ENCODE measurements at places on chromosomes 5 and 9.

- no peak for DNase-seq
Observed at GRCh38 chr9:125524583-125525355, 182.2 kb downstream of the MAPKAP1 start.

DNA sequence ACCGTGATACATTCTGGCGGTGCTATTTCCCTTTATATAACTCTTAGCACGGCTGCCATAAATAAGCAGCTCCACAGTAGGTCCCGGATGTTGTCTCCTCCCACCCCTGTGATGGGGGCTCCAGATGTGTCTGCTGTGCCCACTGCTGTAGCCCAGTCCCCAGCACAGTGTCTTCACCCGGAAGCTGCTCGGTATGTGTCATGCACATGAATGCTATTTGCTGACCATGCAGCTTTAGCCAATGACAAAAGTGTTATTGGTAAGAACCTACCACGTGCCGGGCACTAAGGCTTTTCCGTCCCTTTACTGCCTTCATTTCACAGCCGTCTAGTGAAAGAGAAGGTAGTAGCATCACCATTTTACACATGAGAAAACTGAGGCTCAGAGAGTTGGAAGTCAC lies 20.2 kb downstream of the HRH2 start:
- DNase-seq: no peak

DNA sequence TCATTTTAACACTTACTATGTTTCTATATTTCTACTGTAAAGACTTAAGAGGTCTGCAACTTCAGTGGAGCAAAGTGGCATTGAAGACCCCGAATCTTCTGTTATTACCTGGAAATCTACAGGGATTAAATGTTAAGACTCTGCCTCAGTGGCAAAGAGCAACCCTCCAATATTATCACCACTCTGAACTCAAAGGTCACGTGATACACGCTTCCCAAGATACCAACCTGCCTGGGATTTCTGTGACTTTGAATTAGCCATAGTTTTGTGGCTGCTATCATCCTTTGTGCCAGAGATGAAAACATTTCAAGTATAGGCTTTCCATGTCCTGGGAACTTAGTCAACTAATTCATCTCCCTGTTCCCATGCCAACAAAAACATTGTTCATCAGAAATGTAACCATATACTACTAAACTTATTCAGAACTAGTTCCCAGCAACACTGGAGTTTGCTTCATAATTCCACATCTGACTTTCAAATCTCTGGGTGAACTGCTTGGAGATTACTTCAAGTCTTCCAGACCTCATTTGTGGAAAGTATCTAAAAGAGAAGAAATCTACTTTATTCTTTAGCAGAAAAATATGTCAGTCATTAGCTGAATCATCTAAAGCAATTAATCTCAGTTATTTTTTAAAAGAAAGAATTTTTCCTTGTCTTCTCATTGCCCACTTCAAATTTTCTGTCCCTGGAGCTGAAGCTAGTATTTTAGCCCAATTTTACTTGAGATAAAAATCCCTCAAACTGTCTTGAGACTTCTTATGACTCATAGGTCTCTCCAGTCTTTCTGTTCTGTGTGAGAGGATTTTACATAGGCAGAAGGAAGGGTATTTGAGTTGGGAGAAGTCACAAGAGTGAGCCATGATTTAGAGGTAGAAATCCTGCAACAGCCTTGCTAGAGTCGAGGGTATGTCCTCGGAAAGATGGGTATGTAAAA lies 83.0 kb downstream of the ZNF462 start:
- no peak for DNase-seq

DNA sequence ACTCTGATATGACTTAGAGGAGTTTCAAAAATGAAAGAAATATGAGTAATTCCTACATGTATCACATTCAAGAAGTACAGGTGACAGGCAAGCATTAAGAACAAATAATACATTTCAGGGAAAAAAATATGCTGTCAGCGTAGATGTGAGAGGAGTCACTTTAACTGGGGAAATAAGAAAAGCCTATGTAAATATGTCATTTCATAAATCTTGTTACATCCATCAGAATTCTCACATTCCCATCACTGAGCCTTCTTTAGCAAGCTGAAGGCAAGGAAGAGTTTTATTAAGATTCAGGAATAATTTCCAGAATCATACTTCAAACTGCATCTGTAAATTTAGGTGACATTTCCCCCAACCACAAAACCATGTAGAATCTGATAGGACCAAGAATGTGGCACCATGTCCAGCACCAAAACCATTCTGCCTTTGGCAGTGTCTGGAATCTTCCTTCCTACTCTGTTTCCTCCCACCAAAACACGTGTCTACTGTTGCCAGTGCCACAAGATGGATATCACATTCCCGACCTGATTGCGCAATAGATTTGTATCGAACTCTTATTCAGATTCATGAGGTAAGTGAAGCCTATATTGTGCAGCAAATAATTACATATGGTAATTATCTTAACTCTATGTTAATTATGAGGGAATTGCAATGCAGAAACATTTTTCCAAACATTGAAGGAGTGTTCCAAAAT lies 690.9 kb downstream of the ISL1 start:
- no peak for DNase-seq

DNA sequence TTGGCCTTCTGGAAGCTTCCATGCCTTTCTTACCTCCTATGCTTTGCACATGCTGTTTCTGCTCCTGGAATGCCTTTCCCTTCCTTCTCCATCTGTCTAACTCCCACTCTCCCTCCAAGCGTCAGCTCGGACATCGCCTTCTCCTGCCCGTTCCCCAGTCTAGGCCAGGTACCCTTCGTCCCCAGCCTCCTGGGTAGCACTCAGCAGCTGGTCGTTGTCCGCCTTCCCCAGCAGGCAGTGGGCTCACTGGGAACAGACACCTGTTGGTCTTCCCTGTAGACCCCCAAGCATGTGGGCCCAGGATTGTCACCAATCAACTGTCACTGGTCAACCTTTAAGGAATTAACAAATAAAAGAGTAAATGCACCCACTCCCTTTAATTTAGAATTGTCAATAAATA lies 202.2 kb downstream of the RGS3 start:
- no peak for DNase-seq

DNA sequence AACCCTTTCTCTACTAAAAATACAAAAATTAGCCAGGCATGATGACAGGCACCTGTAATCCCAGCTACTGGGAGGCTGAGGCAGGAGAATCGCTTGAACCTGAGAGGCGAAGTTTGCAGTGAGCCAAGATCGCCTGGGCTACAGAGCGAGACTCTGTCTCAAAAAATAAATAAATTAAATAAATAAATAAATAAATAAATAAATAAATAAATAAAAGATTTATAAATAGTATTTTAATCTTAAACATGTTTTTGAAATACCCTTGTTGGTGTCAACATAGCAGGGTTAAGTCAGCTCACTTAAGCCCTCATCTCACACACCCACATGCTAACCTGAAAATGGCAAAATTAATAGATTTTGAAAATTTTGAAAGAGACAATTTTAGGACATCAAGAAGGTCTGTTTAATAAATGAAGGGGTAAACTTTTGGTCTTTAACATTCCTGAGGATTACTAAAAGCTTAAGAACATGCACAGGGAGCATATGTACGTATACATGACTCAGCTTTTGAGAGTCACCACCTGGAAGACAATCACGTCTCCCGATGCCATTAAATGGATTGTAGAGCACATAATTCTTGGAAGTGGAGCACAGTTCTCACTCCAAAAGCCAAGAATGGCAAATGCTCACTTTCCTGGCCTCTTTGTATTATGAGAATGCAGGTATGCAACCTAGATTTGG lies 202.5 kb downstream of the GDNF start:
- no peak for DNase-seq

DNA sequence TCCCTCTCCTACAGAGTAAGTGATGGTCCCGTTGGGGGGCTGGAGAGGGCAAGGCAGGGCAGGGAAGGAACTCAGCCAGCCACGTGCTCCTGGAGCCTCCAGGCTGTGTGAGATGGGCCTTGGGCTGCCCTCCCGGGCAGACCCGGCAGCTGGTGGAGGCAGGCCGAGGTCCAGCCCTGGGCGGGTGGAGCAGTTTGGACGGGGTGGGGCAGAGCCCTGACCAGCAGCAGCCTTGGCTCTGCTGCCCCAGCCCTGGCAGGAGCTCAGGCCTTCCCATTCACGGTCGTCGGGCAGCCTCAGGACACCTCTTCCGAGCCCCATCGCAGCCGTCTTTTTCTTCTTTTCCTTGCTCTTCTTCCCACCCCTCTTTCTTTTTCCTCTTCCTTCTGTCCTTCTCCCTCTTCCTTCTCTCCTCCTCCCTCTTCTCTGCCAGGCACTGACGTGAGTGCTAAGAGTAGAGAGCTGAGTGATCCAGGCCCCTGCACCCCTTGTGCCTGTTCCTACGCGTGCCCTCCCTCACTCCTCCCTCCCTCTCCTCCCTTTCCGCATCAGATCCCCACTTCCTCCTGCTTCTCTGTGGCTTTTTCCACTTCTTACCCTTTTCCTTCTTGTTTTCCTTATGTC lies 42.8 kb downstream of the AMBP start:
- DNase-seq: peak; percentile 35

DNA sequence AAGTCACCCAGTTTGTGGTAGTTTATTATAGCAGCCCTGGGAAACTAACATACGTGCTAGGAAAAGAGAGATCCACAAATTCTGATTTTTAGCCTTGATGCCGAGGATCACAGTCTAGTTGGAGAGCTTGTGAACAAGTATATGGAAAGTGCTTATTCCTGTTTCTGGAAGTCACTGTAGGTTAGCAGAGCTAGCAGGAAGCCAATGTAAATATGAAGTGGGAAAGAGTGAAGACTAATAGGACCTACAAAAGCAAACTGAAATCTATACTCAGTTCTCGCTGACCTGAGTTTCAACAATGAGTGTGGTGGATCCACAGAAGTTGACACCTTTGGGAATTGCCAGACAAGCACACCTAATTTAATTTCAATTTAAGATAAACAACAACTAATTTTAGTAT lies 254.9 kb downstream of the PLK2 start:
- no peak for DNase-seq

DNA sequence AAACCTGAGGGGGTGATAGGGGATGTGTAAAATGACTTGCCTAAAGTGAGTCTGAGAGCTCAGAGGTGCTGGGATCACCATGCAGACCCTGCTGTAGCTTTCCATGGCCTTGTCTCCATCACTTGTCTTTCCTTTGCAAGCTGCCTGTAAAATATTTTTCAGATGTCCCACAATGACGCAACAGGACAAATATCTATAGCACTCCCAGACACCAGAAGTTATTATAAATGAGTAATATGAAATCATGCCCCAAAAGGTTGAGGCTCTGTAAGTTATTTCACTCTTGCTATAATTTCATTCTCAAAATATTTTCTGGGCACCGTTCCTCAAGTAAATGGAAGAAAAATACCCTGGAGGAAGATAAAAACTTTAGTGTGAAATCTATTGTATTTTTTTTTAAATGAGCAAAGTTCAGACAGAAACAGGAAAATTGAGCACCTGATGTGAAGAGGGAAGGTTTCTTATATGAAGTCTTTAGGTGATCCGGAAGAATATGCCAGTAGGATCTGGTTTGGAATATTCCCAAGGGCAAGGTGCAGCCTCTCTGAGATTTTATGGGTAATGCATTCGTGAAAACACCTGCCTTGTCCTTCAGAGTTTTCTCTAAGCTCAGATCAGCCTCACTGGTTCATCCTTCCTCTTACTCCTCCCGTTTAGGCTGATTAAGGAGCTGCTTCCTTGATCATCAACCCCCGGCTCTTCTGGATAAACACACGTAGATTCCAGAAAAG lies 138.3 kb upstream of the DMAC1 start:
- DNase-seq: no peak

DNA sequence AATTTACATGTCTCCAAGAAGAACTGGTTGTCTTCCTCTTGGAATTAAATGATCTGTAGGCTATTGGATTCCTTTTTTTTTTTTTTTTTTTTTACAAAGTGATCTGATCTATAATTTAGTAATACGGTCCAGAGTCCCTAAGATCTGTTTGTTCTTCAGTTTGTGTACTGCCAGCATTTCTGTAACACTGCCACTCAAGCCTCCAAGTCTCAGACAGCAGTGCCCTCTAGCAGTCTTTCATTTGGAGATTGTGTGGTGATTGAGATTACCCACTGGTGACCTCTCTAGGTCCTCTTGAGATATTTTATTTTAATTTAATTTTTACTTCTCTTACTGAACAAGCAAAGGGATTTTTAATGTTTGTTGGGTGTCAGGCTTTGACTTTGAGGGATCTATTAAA lies 40.8 kb downstream of the NDFIP1 start:
- DNase-seq: peak; percentile 27

DNA sequence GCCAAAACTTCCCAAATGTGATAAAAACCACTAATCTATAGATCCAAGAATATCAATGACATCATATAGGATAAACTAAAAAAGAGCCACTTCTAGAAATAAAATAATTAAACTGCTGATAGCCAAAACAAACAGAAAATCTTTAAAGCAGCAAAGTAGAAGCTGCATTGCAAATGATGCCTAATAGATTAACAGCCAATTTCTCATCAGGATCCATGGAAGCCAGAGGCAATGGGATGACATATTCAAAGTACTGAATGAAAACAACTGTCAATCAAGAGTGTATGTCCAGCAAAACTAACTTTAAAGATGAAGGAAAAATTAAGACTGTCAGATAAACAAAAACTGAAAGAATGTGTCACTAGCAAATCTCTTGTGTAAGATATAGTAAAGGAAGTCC lies 224.8 kb downstream of the PSAT1 start:
- DNase-seq: no peak

DNA sequence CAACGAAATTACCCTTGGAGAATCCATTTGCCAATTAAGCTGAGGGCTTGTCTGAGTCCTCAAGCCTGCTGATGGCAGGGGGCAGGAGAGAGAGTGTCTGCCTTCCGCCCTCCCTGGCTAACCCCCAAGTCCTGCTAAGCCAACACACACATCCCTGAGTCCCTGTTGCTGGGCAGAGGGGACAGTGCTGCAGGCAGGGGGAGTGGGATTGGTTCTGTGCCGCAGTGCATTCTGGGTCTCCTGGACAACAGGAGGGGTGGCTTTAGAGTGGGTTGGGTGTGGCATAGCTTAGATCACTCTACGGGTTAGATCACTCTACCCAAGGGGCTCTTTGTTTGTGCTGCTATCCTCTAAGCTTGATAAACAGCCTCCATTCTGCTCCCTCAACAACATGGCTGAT lies 427.7 kb downstream of the CDK5RAP2 start:
- DNase-seq: peak; percentile 69

DNA sequence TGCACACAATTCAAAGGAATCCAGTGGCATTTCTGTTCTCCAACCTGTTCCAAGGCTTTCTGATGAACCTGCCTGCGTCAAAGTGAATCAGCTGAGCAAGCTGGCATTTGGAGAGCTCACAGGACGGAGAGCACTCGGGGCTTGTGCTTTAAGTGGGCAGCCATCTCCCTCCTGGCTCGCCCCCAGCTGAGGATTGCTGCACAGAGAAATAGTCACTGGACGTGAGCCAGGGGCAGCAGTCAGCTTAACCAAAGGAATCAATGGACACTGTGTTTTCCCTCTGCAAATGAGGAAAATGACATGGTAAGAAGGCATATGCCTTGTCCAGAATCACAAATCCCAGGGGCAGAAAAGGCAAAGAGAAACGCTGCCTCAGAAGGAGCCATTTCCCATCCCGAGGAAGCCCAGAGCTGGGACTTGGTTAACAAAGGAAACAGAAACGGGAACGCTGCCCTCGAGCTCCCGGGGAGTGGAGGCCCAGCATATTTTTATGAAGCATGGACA lies 299.4 kb downstream of the ZSWIM6 start:
- peak; percentile 82 for DNase-seq

GRCh38 chr5:54905942-54906537 lies 79.4 kb downstream of the ESM1 start:
- peak; percentile 22 for DNase-seq
